ENCODE measurements at places on chromosomes 7 and 10.
A peak's percentile ranks its signal among the peaks of the same experiment; 100 is the strongest.

DNA sequence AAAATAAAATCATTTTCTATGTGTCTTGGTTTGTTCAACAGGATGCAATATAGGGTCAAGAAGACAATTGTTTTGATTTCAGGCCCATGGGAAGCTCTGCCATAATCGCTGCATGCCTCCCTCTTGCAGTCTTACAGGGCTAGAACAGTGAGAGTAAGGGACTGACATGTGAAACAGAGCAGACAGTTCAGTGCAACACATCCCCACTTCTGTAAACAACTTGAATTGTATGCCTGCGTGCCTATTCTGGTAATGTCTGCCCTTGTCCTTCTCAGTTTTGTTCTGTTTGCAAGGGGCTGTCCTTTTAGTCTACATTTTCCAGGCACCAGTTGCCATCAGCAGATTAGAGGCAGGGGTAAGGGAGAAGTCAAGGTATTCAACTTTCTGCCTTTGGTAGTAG, 34.8 kb upstream of the GPR37 start:
- DNase-seq: no peak

GRCh38 chr7:138359870-138360559, 100.0 kb upstream of the TRIM24 start:
- DNase-seq: no peak

DNA sequence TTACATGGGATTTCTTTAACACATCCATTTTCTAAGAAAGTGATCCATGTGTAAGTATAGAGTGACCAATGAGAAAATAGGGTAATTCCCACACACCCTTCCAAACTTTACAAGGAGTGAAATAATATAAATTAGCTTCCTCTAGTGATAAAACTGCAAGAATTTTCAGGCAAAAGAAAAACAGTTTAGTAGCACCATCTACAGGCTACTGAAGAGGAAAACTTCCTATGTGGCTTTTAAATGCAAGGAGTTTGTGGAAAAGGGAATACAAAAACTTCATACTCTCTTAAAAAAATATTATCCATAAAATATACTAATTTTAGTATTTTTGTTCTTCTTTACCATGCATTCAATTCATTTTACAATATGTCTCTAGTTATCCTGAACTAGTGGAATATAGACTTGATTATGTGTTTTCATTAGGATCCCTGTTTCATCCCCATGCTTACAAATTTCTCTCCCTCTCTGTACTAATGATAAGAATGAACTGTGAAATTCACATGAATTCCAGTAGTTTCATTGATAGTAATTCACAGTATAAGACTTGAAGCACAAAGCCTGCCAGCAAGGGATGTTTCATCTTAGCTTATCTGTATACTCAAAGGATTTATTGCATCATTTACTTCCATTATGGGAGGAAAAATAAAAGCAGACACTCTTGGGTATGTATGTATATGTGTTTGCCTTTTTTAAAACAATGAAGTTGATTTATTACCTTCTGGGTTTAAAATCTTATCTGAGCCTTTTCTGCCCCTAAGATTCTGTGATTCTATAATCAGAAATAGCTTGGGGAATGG, 442.9 kb downstream of the AUTS2 start:
- DNase-seq: no peak

GRCh38 chr7:27575613-27576012, 87.1 kb downstream of the HIBADH start:
- DNase-seq: no peak

DNA sequence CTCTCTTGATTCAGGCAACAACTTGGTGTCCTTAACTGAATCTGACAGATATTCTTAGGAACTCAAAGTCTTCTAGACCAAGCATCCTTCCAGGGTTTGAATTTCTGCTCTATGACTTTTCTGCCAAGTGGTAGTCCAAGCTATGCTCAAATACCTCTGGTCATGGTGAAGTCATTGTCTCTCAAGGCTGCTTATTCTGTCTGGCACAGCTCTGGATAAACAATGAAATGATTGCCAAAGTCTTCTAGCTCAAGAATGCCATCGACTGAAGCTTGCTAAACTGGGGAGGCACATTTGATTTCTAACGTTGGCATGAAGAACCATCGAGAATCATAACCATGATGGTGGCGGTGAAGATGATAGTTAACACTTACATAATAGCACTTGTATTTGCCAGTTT, 116.2 kb upstream of the MKX start:
- DNase-seq: no peak

- no peak for DNase-seq
These were observed 28.0 kb upstream of the CABCOCO1 start for GRCh38 chr10:61634746-61635145.

GRCh38 chr10:63819753-63820329, 298.6 kb downstream of the REEP3 start:
- peak; percentile 23 for DNase-seq

Data from retinal pigment epithelial cell (primary cell).